ENCODE measurements at places on chromosomes 3 and 15. TPM values are rescaled to one million over a fixed set of nuclear protein-coding genes. Genes with fewer than 3 reads are reported as not detected.
A peak's percentile ranks its signal among the peaks of the same experiment; 100 is the strongest.

DNA sequence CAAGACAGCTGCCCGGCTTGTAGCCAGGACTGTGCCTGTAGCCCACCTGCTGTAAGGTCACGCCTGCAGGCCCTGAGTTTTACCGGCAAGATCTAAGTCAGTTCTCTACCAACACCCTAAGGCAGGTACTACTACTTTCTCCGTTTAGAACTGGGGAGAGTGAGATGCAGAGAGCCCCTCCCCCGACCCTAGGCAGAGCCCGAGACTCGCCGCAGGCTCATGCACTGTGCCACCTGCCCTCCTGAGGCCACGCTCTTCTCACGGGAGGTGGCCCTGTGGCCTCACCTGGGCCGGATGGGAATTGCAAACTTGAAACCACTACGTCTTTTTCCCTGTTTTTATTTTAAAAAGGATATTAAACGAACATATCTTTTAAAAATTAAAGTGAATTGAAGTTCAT, 36.9 kb upstream of the PCSK6 start:
- DNase-seq: no peak
- no peak overlapping the region for H3K4me3 ChIP-seq
- H3K36me3 ChIP-seq: peaks cover 2% of the 10 kb centered on the region
- H3K27me3 ChIP-seq: peaks cover 46% of the 10 kb centered on the region
- H3K4me1 ChIP-seq: peaks cover 6% of the 10 kb centered on the region
- H3K27ac ChIP-seq: no peak overlapping the region

DNA sequence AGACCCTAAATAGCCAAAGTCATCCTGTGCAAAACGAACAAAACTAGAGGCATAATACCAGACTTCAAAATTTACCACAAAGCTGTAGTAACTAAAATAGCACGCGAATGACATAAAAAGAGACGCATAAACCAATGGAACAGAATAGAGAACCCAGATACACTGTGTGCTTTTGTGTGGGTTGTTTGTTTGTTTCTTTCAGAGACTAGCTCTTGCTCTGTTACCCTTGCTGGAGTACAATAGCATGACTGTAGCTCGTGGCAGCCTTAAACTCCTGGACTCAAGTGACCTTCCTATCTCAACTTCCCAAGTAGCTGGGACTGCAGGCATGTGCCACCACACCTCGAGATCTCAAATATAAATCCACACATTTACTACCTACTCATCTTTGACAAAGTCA, 1314.6 kb upstream of the GBE1 start:
- H3K27me3 ChIP-seq: no peaks in the 10 kb centered on the region
- no peaks in the 10 kb centered on the region for H3K36me3 ChIP-seq
- H3K27ac ChIP-seq: no peak overlapping the region
- no peaks in the 10 kb centered on the region for H3K4me1 ChIP-seq

DNA sequence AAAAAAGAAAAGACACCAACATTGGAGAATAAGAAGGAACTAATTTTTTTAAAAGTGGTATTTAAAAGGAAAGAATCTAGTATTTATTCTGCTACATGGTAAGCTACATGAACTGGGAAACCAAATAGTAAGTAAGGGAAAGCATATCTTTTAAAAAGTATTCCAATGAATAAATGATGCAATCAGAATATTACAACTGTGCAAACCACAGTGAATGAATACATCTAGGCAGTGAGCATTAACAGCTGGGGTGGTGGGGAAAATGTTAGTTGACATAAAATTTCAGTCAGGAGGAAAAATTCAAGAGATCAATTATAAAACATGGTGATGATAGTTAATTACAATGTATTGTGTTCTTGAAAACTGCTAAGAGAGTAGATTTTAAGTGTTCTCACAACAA, 16.9 kb downstream of the ICE2 start:
- H3K4me3 ChIP-seq: no peak overlapping the region
- peaks cover 4% of the 10 kb centered on the region for H3K4me1 ChIP-seq
- peak overlapping the region; percentile 39 for H3K27ac ChIP-seq
- H3K27me3 ChIP-seq: no peaks in the 10 kb centered on the region
- no peak for DNase-seq

DNA sequence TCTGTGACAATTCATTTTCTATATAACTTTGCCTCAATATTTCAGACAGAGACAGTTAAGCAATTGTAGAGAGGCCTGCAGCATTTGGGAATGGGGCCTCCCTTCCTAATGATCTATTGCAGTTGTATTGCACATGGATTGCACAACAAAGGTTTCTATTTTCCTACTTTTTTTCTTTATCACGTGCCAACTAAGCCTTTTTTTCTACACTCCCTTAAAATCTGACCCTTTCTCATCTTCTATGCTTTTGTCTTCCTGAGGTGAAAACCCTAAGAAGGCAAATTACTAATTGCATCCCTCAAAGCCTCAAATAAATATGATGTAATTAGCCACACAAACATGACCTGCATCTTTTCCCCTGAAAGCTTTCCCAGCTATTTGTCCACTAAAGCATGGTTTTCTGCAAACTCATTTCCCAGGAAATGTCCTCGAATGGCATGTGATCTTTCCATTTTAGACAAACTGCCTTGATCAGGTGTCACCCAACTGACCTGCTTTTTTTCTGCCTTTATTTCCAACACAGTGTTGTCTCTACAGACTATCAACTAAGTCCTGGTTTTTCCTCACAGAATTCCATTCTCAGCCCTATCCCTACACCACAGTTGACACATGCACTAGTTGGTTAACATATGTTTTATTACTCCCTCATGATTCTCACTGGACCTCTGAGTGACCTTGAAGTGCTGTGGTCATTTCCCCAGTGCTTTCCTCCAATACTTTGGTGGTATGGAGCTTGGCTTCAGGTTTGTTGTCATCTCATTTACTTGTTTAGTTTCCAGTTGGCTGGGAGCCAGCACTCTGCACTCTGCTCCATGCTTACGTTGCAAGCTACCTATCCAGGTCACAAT, 31.9 kb upstream of the TSC22D2 start:
- no peak overlapping the region for H3K4me3 ChIP-seq
- no peak overlapping the region for H3K27ac ChIP-seq
- H3K27me3 ChIP-seq: peaks cover 12% of the 10 kb centered on the region

GRCh38 chr3:133892541-133893231, 3.0 kb downstream of the RAB6B start:
- H3K4me1 ChIP-seq: peaks cover 4% of the 10 kb centered on the region
- H3K4me3 ChIP-seq: no peak overlapping the region
- H3K27ac ChIP-seq: no peak overlapping the region
- H3K36me3 ChIP-seq: peaks cover 2% of the 10 kb centered on the region

DNA sequence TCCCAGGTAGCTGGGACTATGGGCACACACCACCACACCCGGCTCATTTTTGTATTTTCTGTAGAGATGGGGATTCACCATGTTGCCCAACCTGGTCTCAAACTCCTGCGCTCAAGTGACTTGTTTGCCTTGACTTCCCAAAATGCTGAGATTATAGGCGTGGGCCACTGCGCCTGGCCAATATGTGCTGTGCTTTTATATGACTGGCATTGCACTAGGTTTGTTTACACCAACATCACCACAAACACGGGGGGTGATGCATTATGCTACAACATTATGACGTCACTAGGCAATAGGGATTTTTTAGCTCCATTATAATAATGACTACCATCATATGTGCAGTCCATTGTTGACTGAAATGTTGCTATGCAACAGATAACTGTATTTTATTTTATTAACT, 6.9 kb downstream of the APH1B start:
- peaks cover 9% of the 10 kb centered on the region for H3K4me1 ChIP-seq
- no peaks in the 10 kb centered on the region for H3K27me3 ChIP-seq

GRCh38 chr15:94403331-94403730, 172.0 kb downstream of the MCTP2 start:
- H3K4me1 ChIP-seq: no peaks in the 10 kb centered on the region
- H3K27ac ChIP-seq: no peak overlapping the region
- H3K36me3 ChIP-seq: peaks cover 7% of the 10 kb centered on the region
- no peak for DNase-seq
- H3K4me3 ChIP-seq: no peak overlapping the region
- H3K27me3 ChIP-seq: no peaks in the 10 kb centered on the region

DNA sequence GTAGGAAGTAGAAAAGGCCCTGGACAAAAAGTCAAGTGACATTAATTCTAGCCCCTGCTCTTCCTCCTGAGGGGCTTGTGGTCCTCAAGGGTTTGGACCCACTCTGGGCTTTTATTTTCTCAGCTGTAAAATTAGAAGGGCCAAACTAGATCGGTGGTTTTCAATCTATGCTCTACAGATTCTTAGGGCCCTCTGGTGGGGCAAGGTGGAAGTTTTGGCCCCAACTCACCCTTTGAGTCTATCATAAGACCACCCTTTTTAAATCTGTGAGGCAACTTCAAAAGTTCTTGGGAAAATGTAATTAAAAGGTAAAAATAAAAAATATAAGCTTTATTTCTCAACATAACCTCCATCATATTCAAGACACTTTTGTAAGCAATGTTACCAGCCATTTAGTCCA, 25.6 kb upstream of the CFAP161 start:
- no peak overlapping the region for H3K4me3 ChIP-seq
- H3K27ac ChIP-seq: no peak overlapping the region
- DNase-seq: no peak
- peaks cover 48% of the 10 kb centered on the region for H3K27me3 ChIP-seq
- peaks cover 6% of the 10 kb centered on the region for H3K4me1 ChIP-seq
- peaks cover 3% of the 10 kb centered on the region for H3K36me3 ChIP-seq

FHIT gene
- total RNA-seq: 28.6 TPM

SPINK8 gene
- total RNA-seq: not detected

STRA6 gene
- not detected for total RNA-seq

SNRK gene
- 127 TPM for total RNA-seq

CIB2 gene
- total RNA-seq: 0.63 TPM

PRICKLE2 gene
- total RNA-seq: 0.37 TPM

FSTL1 gene
- total RNA-seq: 1.1 TPM

IQCF5 gene
- total RNA-seq: not detected
